CD4-positive, CD25-positive, alpha-beta regulatory T cell (primary cell): ENCODE measurements at places on chromosomes 11 and 22.

DNA sequence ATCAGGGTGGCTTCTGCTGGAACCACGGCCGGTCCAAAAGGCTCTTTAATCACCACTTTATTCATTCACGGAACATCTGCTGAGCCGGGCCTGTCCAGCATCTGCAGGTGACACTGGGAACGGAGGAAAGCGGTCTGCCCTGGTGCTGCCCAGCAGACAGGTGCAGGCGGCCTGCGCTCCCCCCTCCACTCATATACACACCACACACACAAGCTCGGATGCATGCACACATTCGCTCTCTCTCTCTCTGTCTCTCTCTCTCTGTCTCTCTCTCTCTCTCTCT lies 736.9 kb downstream of the BRD1 start:
- DNase-seq = no peak

GRCh38 chr11:34680206-34680605 lies 59.3 kb downstream of the EHF start:
- no peak for DNase-seq

DNA sequence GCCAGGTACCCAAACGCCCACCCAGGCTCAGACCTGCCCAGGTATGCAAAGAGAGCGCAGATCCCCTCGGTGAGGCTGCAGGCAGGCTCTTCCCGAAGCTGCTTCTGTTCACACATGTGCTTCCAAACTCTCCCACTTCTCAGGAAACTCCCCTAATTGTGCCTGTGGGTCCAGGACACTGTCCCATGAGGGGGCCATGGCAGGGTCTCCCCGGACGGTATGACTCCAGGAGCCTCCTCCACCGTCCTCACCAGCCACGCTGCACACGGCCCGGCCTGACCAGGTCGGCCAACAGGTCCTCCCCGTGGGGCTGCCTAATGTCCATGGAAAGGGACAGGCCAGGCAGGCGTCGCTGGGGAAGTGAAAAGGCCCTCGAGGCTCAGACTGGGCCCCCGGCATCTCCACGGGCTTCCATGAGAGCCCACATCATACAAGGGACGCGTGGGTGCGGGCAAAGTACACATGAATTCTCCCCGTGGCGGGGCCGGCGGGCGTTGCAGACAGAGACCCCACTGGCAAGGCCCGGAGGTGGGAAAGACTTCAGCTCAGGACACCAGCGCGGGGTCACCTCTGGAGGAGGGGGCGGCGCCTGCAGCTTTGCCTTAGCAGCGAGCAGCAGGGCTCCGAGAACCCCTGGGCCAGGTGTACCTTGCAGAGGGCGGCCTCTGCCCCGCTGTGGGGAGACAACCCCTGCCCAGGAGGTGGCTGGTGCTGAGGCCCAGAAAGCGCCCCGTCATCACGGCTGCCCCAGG lies 526.1 kb downstream of the BRD1 start:
- DNase-seq = no peak

DNA sequence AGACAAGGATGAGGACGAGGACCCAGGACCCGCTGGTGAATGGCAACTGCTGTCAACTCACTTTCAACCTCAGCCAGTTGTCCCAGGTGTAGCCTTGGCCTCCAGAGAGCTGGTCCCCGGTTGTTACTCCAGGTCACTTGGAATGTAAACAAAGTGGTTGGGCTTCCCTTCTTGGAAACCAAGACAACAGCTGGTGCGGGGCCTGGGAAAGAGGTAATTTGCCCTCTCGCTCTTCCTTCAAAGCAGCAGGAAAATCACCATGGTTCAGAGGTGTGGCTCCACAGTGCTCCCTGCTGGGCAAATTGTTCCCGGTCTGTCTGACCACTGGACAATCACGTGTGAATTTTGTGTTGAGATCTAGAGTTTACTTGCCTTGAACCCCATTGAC lies 15.0 kb downstream of the SLC1A2 start:
- DNase-seq = no peak

DNA sequence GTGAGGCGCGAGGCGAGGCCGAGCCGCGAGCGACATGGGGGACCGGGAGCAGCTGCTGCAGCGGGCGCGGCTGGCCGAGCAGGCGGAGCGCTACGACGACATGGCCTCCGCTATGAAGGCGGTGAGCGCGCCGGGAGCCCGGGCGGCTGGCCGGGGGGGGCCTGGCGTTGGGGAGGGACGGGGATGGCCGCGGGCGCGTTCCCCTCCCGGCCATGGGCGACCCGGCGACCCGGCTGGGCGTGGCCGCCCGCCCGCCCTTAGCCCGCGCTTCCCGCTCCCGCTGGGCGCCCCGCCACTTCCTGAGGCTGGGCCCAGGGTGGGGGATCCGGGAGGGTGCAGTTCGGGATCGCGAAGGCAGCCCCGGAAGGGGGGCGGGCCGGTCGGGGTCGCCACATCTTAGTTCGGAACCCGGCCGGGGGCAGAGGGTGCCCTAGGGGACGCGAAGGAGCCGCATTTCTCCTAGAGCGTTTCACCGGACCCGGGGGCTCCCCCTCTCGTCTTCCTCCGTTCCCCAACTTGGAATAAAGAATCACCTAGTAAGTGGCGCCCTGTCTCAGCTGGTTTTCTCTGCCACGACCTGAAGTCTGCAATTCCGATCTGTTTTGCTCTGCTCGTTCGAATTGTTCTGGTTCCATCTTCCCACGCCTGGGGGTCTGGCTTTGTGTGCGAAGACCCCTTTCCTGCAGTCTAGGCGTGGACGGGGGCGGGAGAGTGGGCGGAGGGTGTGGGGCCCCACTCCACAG lies 536 bp downstream of the YWHAH start:
- DNase-seq = peak; percentile 35
